ENCODE measurements at places on chromosomes 6 and 20. TPM values are rescaled to one million over a fixed set of nuclear protein-coding genes. Genes with fewer than 3 reads are reported as not detected.

The GPX5 gene
- not detected for total RNA-seq

The NCOA7 gene
- total RNA-seq = 43.2 TPM

The RNASET2 gene
- total RNA-seq = 84.3 TPM

The SIRPB1 gene
- total RNA-seq = 3.6 TPM

The LTB gene
- 585 TPM for total RNA-seq

The SPEF1 gene
- 0.21 TPM for total RNA-seq

The CGA gene
- total RNA-seq = not detected

The DYNLT2 gene
- 2.2 TPM for total RNA-seq

The GLP1R gene
- not detected for total RNA-seq

The CLVS2 gene
- not detected for total RNA-seq

The B4GALT5 gene
- 14.3 TPM for total RNA-seq

The WFDC9 gene
- not detected for total RNA-seq

The SLC2A4RG gene
- total RNA-seq = 105 TPM

The PSMB9 gene
- total RNA-seq = 391 TPM

The WASF1 gene
- 0.45 TPM for total RNA-seq

The ZNF311 gene
- total RNA-seq = 0.65 TPM

The PACSIN1 gene
- 1.7 TPM for total RNA-seq

The TCP11 gene
- total RNA-seq = not detected

The TP53TG5 gene
- total RNA-seq = not detected

The GHRH gene
- total RNA-seq = not detected

The TBXT gene
- total RNA-seq = not detected

The PRSS16 gene
- 1.5 TPM for total RNA-seq

The PHACTR1 gene
- 0.32 TPM for total RNA-seq

The PRND gene
- not detected for total RNA-seq

The SLC32A1 gene
- not detected for total RNA-seq

The SPATA25 gene
- total RNA-seq = 0.84 TPM

The LCA5 gene
- total RNA-seq = 0.05 TPM

The ASIP gene
- total RNA-seq = not detected

The LAMP5 gene
- total RNA-seq = not detected

The CDH4 gene
- not detected for total RNA-seq

The MOG gene
- total RNA-seq = not detected

The CST3 gene
- 1.6 TPM for total RNA-seq

The NKX2-2 gene
- not detected for total RNA-seq

The NNAT gene
- total RNA-seq = not detected

The MEP1A gene
- total RNA-seq = not detected

The NHLRC1 gene
- total RNA-seq = not detected

The DZANK1 gene
- total RNA-seq = 1.7 TPM

The KPNA5 gene
- total RNA-seq = 14.1 TPM

The ANKRD66 gene
- total RNA-seq = not detected

The HTR1E gene
- not detected for total RNA-seq

The ULBP1 gene
- 0.55 TPM for total RNA-seq

The PI16 gene
- total RNA-seq = 13.5 TPM

The ZFP57 gene
- total RNA-seq = not detected

The PGC gene
- total RNA-seq = not detected

The EPB41L1 gene
- total RNA-seq = 0.22 TPM

The PNPLA1 gene
- not detected for total RNA-seq

Measured in activated CD4-positive, alpha-beta T cell treated with anti-CD3 and anti-CD28 coated beads, Interleukin-2, amount 10 ng/mL, durations not matched to agents 7 days and 5 days (primary cell).